ENCODE measurements at places on chromosomes 7 and 10.
A peak's percentile ranks its signal among the peaks of the same experiment; 100 is the strongest.

DNA sequence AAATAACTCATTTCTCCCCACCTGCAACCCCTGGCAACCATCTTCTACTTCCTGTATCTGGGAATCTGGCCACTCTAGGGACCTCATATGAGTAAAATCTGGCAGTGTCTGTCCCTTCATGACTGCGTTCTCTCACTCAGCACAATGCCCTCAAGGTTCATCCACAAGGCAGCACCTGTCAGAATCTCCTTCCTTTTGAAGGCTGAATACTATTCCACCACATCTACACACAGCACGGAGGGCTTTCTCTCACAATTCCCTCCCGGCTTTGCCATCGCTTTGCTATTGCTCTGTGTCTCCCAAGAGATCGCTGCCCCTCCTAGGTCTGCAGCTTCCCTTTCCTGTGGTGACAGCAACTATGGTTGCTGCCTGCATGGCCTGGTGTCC lies 174.7 kb upstream of the RHEB start:
- no peak for DNase-seq

DNA sequence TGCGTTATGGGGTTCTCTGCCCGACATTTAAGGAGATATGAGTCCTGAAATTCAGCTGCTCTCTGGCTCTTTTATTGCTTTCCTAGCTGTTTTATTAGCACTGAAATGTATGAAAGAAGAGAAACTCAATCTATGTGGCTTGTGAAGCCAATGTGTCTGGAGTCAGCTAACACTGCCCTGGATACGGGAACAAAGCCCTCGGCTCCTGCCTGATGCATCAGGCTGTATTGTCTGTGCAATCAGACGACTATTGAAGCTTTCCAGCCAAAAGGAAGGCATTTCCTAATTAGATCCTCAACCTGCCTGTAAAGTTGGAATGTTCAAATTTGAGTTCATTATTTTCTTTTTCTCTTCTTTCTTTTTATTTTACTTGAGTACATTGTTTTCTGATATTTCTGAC lies 22.0 kb upstream of the TM9SF3 start:
- DNase-seq: no peak

DNA sequence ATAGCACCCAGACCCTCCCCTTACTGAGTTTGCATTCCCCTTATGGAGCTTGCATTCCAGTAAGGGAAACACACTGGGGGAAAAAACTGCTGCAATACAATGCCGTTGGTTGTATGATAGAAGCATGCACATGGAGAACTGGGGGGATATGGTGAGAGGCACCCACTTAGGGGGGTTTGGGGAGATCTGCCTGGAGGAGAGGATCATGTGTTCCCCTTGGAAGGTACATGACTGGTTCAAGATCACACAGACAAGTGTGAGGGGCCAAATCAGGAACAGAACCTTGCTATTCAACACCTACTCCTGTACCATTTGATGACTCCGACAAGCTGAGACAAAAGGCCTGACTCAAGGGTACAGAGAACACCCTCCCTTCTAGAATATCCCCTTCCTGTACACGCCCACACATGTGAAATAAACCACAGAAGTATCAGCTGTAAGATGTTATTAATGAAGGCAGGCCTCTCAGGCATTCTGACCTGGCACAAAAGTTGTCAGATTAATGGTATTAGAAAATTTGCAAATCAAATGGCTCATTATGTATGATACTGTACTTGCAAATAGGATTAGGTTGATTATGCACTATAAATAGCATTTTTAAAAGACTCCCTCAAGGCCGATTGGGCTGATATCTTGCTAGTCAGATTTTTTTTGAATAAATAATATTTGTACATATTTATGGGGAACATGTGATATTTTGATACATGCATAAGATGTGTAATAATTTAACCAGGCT lies 122.2 kb downstream of the NPY start:
- DNase-seq: no peak

GRCh38 chr10:50788951-50789945 lies 49.5 kb downstream of the ASAH2B start:
- DNase-seq: peak; percentile 52

- DNase-seq: no peak
Measured at GRCh38 chr7:46565253-46566096, 644.4 kb upstream of the IGFBP3 start.

DNA sequence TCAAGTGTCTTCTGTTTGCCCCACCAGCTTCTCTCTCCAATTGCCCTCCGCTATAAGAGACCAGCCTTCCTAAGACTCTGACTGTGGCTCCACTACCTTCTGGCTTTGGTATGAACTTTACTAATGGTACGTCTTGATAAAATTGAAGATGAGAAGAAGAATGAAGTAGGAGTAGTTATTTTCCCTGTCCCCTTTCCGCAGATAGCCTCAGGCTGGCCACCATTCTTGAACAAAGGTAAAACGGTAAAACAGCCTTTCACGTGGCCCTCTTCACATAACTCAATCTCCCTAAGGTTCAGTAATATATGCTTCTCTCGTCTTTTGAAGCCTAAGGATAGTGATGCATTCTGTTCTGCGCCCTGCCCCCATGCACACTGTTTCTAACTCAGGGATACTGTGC lies 9.9 kb upstream of the ITGB8 start:
- DNase-seq: no peak

- peak; percentile 8 for DNase-seq
Measured at GRCh38 chr10:20672741-20673140, 224.4 kb downstream of the NEBL start.

- no peak for DNase-seq
Measured at GRCh38 chr10:95487994-95488393, 73.2 kb downstream of the SORBS1 start.

DNA sequence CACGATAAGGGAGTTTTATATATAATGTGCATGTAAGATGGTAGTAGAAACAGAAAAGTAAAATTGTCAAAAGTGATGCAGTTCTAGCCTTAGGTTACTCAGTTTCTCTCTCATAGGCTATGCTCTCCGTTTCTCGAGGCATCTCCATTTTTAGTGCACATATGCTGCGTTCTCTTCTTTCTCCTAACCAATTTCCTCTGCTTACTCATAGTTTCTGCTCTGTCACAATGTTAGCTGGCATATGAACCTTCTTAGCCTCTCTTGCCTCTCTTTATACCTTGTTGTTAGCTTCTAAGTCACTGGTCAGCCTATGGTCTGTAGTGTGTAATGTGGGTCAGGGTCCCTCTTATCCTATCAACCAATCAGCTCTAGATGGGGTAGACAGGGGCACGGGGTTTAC lies 280.6 kb upstream of the ETV1 start:
- no peak for DNase-seq

- no peak for DNase-seq
Measured at GRCh38 chr7:36806891-36807290, 82.6 kb upstream of the AOAH start.

GRCh38 chr10:126278851-126279250 lies 109.4 kb downstream of the ADAM12 start:
- no peak for DNase-seq

DNA sequence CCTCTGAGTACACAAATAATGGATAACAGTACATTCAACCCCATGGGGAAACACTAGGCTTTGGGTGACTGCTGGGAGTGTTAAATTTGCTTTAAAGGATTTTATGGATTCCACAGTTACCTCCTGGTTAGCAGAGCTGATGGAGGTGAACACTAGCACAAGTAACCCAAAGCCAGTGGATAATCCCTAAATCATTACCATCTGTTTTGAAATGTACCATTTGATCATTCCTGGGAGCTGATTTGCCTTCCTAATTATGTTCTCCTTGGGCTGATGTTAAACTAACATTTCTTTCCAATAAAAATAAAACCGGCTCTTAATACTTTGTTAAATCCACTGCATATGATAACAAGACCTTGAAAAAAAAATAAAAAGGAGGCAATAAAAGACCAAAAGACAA lies 493.9 kb downstream of the PLXNA4 start:
- DNase-seq: no peak

DNA sequence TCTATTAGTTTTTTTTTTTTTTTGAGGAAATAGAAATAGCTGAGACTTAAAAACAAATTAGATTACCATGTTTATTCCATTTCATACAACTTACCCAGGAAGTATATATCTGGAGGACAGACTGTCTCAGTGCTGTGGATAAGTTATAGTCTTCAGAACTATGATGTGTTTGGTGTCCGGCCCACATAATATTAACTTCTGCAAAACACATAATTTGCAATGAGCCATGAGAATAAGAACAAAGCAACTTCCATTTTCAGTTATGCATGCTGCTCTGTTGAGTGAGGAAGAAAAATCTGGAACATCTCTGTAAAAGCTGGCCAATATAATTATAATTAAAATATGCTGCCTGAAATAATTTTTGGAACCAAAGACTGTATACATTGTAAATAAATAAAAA lies 130.9 kb downstream of the AGMO start:
- no peak for DNase-seq

DNA sequence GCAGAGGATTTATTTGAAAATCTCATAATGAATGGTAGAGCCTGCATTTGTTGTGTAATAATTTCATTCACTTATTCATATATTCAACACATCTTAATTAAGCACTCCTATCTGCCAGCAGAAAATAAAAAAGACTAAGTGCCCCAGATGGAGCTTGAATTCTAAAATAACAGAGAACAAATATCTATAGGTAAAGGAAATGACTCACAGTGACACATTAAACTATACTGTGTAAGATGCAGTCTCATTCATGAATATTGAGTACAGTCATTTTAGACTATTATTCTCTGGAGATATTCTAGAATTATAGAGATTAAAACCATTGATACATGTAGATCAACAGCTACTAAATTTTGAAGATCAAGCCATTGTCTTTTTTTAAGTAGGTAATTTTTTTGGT lies 72.1 kb downstream of the PTPRZ1 start:
- peak; percentile 13 for DNase-seq

- peak; percentile 67 for DNase-seq
Measured at GRCh38 chr10:15585303-15585715, 134.4 kb downstream of the ITGA8 start.

GRCh38 chr7:11168650-11169170 lies 195.0 kb downstream of the PHF14 start:
- DNase-seq: no peak

DNA sequence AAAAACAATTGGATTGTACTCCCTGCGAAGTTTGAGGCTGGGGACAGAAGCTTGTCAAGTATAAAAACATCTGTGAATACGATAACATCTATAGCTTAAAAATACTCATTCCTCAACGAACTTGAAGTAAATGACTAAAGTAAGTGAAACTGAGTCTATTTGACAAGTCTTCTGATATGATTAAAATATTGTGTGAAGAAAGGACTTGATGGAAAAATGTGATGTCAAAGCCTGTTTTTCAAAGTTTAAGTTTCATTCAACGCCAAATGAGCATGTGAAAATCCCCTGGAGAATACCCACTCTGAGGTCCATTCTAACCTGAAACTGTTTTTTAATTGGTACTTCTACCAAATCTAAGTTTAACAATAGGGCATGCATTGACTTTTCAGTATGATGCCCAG lies 122.3 kb upstream of the MDFIC start:
- no peak for DNase-seq

DNA sequence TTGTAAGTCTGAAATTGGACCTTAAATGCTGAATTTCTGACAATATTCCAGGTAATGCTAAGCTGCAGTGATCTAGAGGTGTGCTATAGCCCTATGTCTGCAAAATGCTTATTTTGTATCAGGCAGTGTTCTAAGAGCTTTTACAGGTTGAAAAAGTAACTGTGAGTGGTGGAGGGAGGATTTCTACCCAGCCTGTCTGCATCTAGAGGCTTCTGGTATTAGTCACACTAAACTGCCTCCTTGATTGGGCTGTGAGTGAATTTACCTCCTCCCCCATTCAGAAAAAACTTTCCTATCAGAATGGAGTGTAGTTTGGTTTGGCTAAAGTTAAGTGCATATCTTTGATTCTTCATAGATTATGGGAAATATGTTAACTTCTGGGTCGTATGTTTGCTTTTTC lies 56.8 kb downstream of the BBS9 start:
- peak; percentile 62 for DNase-seq

- peak; percentile 68 for DNase-seq
Measured at GRCh38 chr7:16071246-16071857, 350.0 kb downstream of the CRPPA start.

GRCh38 chr10:132336919-132337407 lies 5.0 kb downstream of the LRRC27 start:
- DNase-seq: no peak

- DNase-seq: peak; percentile 53
Measured at GRCh38 chr10:122490268-122490667, 28.9 kb downstream of the HTRA1 start.

DNA sequence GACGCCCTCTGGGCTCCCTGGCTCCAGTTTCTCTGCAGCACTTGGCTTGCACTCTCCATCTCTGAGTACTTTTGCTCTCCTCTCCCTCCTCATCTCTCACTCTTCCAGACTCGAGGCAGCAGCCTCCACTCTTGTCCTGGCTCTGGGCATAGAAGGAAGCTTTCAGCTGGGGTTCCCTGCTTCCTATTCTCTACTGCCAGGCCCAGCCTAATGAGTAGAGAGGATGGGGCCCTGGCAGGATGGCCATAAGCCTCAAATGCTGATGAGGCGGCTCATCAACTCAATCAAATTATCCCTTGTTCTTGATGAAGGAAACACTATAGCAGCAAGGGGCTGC lies 55.8 kb downstream of the NEURL1 start:
- no peak for DNase-seq

DNA sequence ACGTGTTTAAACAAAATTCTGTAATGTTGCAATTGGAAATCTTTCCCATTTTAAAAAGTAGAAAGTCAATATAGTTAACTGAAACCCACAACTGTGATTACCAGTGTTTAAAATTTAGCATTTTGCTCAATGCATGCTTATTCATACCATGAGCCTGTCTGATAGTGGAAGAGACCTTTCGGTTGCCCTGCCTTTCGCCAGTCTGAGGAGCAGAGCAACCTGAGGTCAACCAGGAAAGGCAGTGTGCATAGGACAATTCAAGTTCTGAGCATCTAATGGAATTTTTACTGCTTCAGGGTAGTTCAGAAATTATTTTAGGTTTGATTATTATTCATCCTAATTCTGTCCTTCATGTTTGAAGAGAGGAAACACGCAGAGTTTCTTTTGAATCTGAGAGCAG lies 100.8 kb downstream of the CUBN start:
- DNase-seq: no peak

DNA sequence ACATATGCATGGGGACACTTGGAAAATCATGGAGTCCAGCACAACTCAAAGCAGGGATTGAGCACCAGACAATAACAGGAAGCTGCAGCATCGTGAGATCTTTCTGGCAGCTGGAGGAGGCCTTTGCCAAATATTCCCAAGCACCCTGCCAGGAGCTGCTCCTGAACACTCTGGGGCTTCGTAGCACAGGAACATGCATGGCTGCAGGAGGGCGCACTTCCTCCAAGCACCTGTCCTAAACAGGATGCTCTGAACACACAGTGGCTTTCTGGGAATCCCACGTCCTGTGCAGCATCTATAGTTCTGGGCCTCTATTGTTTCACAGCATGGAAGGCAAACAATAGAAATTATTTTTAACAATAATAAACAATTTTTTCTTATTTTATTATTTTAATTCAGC lies 4.1 kb downstream of the ABLIM1 start:
- no peak for DNase-seq

- no peak for DNase-seq
Measured at GRCh38 chr10:78785066-78785465, 283.7 kb upstream of the ZMIZ1 start.

Data from fibroblast of skin of back (primary cell).